ENCODE measurements at places on chromosomes 5 and 9. TPM values are rescaled to one million over a fixed set of nuclear protein-coding genes. Genes with fewer than 3 reads are reported as not detected.
A peak's percentile ranks its signal among the peaks of the same experiment; 100 is the strongest.

GRCh38 chr5:141330299-141331080 is at the start of gene PCDHGA1:
Gene PCDHGA1, plus strand, starts transcription at chr5:141330514.
- DNase-seq: peak; percentile 67

GRCh38 chr5:20572614-20573013 is 584.6 kb upstream of the CDH18 start:
- peak; percentile 10 for DNase-seq

GRCh38 chr5:158119961-158120723 is 261.2 kb upstream of the CLINT1 start:
- peak; percentile 59 for DNase-seq

GRCh38 chr5:139104577-139105276 is 93.4 kb downstream of the SIL1 start:
- DNase-seq: peak; percentile 85

GRCh38 chr5:103523319-103523718 is 39.3 kb downstream of the NUDT12 start:
- no peak for DNase-seq

- peak; percentile 32 for DNase-seq
Measured at GRCh38 chr5:52920929-52921328, 68.2 kb upstream of the ITGA2 start.

DNA sequence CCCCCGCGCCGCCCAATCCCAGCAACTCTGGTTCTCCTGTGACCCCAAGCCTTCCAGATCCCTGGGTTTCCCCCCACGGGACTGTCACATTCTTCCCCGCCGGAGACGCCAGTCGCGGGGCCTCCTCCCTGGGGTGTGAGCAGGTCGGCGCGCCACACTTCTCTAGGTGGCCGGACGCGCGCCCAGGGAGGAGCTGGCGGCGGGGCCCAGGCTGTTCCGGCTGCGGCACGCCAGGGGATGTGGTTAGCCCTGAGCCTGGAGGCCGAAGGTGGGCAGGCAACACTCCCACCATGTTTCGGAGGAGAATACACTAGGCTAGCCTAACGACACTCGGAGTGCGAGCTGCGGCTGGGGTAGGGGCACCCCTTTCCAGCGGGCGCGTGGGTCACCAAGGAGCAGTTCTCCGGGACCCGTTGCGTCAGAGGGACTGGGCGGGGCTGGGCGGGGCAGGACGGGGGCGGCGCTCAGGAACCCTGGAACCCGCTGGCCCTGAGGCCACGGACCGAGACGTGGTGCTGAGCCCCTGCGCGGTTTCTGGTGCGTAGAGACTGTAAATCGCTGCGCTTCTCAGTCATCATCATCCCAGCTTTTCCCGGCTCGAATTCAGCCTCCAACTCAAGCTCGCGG is at the start of gene SLC27A6:
TSS of gene SLC27A6 (plus strand) at position 478 of the 627 bp plus-strand sequence. CDS start 650 bp downstream, outside the sequence.
- DNase-seq: no peak

PCSK5 gene
- 1.7 TPM for total RNA-seq

HTR4 gene
- not detected for total RNA-seq

PCDHGA2 gene
- 2.6 TPM for total RNA-seq

ROPN1L gene
- 0.32 TPM for total RNA-seq

BSPRY gene
- total RNA-seq: not detected
